Left renal cortex interstitium (tissue), 4 donors: ENCODE measurements at places on chromosomes 7 and 10. TPM values are rescaled to one million over a fixed set of nuclear protein-coding genes. Genes with fewer than 3 reads are reported as not detected.

DNA sequence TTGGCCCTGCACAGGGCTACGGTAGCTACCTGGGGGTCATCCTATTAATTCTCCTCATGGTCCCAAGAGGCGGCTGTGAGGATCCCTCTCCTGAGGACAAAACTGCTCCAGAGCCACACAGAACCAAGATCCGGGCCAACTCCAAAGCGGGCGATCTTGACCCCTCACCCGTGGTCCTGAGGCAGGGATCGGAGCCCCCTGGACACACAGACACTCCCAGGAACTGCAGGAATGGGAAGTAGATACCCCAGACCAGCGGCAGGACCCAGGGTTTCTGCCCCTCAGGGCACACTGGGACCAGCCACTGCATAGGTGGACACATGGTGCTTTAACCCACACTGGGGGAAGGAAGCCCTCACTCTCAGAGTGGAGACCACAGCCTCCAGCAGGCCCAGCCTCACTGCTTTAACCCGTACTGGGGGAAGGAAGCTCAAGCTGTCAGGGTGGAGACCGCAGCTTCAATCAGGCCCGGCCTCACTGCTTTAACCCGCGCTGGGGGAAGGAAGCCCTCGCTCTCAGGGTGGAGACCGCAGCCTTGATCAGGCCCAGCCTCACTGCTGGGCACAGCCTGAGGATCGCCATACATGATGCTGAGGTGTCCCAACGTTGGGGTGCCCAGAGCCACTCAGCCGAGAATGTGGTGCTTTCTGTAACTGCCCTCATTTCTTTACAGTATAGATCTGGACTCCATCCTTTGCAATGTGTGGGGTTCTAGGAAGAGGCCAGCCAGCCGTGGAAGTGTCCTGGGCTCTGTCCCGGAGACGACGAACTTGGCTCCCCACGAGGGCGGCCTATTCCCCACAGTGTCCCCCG lies 60.1 kb downstream of the DIP2C start:
- no peak for DNase-seq

DNA sequence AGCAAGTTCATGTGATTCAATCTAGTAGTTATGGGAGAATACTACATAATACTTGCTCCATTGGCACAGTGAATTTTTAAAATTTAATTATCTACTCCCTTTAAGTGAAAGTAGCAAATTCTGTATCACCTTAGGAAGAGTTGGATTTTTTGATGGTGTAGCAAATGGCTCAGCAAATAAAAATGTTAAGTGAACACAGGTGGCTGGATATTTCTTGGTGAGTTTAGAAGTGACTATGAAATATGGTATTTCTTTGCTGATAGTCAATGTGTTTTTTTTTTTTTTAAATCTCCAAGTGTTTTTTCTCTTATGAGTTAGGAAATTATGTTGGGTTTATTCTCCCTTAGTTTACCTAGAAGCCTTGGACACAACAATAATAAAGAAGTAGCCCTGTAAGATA lies 67.8 kb downstream of the CREM start:
- no peak for DNase-seq

Gene MYL10
- 0.30 TPM for polyA plus RNA-seq

DNA sequence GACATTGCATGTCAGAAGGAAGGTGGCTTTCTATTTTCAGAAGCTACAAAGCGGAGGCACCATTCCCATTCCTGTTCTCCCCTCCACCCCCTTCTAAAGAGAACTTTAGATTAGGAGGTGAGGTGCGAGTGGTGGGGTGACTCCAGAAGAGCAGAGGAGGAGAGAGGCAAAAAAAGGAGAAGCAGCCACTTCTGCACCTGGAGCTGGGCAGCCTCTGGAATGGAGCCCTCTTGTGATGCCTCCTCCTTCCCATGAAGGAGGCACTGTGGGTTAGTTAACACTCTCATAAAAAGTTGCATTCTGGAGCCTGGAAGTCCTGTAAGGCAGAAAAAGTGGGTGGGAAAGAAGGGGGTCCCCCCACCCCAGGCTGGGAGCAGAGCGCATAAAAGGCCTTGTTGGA lies 4.8 kb downstream of the PTF1A start:
- no peak for DNase-seq

Gene MMD2
- polyA plus RNA-seq: 0.06 TPM

DNA sequence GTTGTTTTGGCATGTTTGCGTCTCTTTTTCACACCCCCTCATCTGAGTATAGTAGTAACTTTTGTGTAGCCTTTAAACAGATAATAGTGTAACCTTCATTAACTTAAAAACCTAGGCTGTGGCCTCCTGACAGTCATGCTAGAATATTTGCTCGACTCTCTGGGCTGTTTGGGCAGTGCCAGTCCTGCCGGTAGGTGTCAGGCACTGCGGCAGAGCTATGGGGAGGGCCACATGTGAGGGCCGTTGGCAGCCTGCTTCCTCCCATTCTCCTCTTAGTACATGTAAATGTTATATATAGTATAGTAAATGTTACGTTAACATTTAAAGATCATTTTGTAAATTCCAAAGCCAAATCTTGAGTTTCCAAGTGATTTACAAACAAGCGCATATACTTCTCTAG lies 26.1 kb downstream of the BCCIP start:
- no peak for DNase-seq

DNA sequence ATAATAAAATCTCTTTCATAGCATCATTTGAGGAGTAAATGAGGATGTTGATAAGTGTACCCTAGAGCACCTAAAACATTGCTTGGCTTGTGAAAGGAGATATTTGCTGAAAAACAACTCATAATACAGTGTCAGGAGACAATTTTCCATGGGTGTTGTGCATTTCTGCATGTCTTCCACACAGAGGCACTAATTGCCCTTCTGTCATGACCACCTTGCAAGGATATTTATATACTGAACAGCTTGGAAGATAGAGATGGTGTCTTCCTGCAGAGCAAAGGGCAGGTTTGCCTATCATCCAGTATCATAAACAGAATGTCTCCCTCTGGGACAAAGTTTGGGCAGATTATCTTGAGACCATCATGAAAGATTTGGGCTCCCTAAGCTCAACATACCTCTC lies 495.2 kb upstream of the LRRN3 start:
- DNase-seq: no peak
